ENCODE measurements at places on chromosomes 13 and 19. TPM values are rescaled to one million over a fixed set of nuclear protein-coding genes. Genes with fewer than 3 reads are reported as not detected.

DNA sequence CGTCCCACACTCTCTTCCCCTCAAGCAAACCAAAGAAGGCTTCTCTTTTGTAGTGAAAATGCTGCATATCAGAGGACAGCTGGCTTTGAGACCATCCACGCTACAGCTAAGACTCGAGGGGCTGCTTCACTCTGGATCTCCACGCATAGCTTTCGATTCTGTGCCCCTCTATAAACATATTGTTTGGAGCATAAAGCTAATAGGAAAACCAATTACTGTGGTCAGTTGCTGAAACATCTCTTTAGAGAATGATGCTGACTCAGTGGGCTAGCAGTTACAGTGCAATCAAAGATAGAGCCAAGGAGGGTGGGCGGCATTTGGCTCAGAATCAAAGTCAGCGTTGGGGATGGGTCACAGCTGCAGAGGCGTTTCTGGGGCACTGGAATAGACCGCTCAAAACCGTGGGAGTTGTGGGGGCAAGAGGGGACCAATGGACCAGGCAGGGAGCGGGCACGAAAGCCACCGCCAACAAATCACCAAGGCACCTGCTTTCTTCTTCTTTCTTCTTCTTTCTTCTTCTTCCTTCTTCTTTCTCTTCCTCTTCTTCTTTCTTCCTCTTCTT lies 76.7 kb downstream of the RASL11A start:
- DNase-seq: no peak

DNA sequence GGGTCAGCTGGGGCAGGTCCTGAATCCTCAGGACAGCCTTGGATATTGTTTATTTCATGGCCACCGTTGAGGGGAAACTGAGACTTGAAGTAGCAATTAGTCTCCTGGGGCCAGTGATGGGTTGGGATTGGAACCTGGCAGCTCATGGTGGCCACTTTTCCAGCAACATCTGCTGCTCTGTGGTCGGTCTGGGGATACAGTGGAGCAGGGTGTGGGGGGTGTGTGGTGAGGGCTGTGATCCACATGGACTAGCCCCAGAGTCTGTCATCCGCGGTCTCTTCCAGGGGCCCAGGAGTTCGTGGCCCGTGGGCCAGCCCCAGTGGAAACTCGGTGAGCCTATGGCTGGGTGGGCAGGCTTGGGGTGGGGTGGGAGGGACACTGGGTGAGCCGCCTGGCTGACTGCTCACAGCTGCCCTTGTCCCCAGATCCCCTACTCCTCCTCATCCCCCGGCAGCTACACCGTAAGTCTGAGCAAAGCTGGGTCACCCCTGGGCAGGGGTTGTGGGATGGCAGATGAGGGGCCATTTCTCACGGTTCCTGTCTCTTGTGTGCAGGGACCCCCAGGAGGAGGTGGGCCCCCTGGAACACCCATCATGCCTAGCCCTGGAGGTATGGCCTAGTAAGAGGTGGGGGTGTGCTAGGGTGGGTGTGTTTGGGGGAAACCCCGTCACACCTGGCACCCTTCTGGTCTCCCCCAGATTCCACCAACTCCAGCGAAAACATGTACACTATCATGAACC lies 5.5 kb downstream of the ISYNA1 start:
- DNase-seq: no peak

- no peak for DNase-seq
Measured at GRCh38 chr13:109465148-109465547, 321.2 kb downstream of the IRS2 start.

DNA sequence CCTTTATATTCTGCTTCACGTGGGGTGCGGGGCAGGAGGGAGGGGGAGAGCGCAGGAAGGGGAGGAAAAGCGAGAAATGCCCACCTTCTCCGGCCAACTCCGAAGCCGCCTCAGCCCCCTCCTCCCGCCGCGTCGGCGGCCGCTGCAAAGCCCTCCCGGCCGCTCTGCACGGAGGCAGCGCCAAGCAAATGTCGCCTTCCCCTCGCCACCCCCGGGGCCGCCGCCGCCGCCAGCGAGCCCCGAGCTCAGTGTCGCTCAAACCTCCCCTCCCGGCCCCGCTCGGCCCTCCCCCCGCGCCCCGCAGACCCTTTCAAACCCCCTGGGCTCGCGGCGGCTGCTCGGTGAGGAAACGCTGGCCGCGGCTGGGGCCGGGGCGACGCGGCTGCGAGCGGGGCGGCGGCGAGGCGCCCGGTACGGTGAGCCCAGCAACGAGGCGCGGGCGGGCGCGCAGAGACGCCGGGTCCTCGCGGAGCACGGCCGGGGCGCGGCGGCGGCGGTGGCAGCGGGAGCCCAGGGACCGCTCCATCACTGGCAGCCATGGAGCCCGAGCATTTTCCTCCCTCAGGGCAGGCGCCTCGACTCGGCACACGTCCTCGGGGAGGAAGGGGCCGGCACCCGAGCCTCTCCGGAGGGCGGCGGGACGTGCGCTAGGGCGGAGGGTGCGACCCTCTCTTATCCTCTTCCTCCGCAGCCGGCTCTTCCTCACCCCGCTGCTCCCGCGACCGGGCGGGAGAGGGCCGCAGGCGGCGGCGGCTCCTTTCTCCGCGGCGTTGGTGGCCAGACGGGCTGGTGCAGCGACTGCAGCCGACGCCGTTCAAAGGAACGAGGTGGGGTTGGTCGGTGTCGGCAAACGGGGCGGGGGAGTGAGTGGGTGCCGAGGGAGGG lies 463 bp upstream of the TSC22D1 start:
- DNase-seq: peak; percentile 73

DNA sequence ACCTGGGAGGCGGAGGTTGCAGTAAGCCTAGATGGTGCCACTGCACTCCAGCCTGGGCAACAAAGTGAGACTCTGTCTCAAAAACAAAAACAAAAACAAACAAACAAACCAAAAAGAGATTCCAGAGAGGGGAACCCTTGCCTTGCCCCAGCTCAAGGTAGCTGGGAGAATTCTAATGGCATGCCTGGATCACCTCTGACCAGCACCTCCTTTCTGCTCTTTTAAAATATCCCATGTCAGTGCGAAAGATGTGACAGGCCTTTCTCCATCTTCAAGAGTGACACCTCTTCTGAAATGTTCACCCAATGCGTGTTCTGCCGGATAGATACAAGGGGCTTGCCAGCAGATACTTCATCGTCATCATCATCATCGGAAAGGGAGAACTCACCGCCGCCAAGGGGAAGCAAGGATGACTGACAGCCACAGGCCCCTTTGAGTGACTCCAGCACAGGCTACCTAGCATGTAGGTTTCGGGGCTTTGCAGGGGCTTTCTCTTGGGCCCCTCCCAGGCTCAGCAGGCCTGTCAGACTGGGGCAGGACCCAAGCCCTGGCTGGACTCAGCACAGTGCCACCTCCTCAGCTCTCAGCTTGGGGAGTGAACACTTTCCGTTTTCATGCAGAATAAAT lies 18.9 kb upstream of the LRP3 start:
- DNase-seq: no peak

DNA sequence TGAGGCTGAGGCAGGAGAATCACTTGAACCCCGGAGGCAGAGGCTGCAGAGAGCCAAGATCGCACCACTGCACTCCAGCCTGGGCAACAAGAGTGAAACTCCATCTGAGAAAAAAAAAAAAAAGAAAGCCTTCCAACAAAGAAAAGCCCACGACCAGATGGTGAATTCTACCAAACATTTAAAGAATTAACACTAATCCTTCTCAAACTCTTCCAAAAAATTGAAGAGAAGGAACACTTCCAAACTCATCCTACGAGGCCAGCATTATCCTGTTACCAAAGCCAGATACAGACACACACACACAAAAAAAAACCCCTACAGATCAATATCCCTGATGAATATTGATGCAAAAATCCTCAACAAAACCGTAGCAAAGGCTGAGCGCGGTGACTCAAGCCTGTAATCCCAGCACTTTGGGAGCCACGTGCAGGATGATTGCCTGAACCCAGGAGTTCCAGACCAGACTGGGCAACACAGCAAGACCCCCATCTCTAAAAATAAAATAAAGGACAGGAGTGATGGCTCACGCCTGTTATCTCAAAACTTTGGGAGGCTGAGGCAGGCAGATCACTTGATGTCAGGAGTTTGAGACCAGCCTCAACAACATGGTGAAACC lies 6.2 kb upstream of the EVI5L start:
- DNase-seq: no peak

DNA sequence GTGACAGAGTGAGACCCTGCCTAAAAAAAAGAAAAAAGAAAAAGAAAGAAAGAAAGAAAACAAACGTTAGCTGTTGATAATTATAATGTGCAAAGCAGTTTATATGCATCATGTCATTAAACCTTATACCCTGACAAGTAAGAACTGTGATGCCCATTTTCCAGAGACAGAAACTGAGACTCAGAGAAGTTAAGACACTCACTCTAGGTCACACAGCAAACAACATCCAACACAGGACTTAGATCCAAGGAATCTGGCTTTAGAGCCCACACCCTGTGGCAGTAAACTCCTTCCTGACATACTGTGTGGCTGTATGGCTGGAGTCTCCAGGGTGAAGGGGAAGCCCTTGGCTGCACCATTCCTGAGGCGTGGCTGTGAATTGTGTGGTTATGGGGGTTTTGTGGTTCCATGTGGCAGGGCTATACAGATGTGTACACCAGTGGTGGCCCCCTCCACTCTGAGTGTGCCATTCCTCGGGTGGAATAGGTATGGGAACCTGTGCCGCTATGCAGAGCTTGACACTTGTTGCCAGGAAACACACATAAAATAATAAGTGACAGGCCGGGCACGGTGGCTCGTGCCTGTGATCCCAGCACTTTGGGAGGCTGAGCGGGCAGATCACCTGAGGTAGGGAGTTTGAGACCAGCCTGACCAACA lies 15.6 kb downstream of the AXL start:
- peak; percentile 35 for DNase-seq

DNA sequence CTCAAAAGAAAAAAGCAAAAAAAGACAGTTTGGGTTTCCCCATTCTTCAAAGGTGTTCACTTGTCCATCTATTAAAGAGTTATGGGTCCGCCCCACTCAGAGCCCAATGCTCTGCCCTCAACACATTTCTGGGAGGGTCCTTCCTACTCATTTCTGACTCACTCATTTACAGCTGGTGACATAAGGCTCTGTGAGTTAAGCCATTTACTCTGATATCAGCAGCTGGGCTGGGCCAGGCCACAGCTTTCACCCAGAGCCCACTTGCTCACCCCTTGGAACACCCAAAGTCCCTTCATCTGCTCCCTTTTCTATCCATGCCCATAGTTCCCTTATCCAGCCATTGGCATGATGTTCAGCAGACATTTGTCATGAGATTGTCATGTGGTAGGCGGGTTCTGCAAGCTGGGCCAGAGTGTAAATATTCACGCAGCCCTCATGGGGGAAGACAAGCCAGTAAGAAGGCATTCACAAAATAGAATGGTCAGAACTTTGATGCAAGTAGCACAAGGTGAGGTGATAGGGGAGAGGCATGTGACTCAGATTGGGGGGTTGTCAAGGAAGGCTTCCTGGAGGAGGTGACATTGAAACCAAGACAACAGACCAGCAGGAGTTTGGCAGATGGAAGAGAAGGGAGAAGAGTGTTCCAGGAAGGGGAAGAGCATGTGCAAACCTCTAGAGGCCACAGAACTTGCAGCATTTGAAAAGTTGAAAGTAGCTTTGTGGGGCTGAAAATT lies 5.9 kb downstream of the MAST1 start:
- DNase-seq: no peak

DNA sequence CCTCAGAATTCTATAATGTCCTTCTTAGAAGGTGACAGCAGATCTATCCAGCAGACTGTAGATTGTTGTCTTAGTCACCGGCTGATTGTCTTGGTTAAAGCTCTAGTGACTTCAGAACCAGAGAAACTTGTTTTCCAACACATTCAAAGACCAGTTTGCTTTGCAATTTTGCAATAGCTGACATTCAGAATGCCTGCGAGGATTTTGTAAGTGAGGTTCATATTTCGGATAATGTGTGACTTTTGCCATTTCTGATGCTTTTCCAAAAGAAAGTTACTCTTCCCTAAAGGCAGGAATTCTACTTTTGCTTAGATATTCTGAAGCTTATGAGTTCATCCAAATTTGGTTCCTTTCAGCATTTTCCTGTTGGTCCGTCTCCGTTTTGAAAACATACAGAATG lies 13.2 kb downstream of the SPINT2 start:
- DNase-seq: no peak

GRCh38 chr13:89951341-89951740 lies 1396.1 kb upstream of the MIR17HG start:
- DNase-seq: no peak

DNA sequence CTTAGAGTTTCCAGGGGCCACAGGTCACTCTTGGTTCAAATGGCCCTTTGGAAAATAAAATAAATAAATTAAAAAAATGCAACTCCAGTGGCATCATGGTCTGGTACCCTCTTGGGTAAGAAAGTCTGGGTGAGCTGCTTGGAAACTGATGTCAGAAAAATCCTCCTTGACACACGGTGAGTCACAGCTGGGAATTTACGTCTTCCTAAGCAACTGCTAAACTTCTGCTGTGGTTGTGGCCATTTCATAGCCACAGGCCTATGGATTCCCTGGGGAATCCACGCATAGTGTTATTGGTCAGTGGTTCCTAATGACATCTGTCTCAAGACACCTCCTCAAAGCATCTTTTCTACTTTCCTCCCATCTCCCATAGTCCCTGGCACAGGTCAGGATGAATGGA lies 220.8 kb downstream of the COG6 start:
- no peak for DNase-seq

DNA sequence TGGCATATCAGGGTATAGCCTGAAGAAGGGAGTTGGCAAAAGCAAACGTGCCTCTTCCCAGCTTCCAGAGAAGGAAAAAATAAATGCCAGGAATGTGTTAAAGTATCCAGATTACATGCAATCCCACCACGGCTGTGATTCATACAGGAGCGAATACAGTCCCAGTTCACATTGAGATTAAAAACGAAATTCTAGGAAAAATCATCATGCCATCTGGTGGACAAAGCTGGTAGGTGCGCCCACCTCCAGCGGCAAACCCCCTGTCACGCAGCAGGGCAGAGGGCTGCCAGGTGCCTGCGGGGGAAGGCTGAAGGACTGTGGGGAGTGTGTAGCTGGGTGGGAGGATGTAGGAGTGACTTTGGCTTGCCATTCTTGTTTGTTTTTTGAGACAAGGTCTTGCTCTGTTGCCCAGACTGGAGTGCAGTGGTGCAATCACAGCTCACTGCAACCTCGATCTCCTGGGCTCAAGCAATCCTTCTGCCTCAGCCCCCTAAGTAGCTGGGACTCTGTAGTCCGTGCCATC lies 6.4 kb upstream of the DMWD start:
- peak; percentile 78 for DNase-seq

DNA sequence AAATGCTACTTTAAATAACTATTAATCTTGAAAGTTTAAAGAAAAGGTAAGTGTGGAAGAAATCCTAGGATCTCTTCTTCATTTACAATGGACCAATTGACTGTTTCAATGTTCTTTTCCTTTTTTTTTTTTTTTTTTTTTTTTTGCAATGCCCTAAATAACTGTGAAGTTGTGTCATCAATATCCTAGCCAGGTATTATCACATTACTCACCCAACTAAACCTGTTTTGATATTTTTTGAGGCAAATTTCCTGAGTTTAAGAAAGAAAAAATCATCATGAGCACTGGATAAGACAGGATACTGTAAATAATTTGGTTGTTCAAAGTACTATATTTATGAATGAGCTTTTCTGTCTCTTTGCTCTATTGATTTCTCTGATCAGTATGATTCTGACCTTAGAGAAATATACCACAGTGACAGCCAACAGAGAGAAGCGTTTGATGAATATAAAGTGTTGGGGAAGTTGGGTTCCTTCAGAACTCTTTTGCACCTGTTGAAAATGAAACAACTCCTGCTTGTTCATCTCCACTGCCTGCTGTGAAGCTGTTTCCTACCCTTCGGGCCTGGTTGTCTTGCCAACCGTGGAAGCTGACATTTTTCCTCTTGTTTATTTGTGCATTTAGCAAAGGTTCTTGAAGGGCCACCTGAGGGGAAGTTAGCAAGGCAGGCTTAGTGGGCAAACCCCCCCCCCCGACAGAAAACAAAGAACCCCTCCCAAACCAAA lies 1220.5 kb upstream of the SLC10A2 start:
- DNase-seq: no peak

Gene ISOC2
- total RNA-seq: 55.2 TPM

Gene HSD17B14
- total RNA-seq: 1.0 TPM

Gene CPT1C
- total RNA-seq: 2.9 TPM
